Naive thymus-derived CD4-positive, alpha-beta T cell (primary cell): ENCODE measurements at places on chromosomes 11 and 22. TPM values are rescaled to one million over a fixed set of nuclear protein-coding genes. Genes with fewer than 3 reads are reported as not detected.

GRCh38 chr11:43818220-43818619, 62.4 kb upstream of the ALKBH3 start:
- DNase-seq = no peak

C11orf86 gene
- total RNA-seq = not detected in 2 replicates

DNA sequence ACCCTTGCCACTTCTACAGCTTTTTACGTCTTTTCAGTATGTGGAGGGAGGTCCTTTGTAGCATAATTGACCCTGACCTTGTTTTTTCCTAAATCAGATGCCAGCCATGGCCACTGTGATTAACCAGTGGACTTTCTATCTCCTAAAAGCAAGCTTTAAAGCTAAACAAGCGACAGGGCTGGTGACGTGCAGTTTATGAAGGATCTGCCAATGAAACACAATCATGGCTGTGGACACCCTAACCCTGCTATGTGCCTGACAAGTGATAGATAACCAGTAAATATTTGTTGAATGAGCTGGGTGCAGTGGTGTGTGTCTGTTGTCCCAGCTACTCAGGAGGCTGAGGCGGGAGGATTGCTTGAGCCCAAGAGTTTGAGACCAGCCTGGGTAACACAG, 64.2 kb downstream of the LIF start:
- DNase-seq = no peak

GRCh38 chr11:65486570-65487466, 12.0 kb upstream of the MALAT1 start:
- DNase-seq = no peak

CYB561A3 gene
- 40.4 and 44.1 TPM in 2 replicates for total RNA-seq

DNA sequence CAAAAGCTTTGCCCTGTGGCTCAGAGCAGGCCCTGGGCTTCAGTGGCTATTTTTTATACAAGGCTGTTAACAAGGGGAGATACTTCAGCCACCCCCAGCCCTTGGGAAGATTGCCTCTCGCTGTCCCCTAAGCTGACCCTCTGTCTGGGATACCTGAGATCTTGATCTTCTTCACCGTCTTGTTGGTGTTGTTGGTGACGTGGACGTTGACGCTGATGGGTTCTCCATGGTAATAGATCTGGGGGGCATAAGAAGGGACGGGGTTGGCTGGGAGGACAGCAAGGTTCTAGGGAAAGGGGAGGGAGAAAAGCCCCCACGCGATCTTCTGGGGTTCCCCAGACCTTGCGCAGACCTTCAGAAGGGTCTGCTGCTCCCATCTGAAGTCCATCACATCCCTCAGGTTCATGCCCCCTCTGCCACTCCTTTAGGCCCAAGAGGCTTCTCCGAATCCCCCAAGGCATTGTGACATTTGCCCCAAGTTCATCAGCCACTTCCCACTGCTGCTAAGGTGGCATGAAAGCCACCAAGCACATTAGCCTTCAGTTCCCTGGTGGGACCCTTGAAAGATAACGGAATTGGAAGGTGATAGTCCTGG, 36.7 kb downstream of the TPBGL start:
- no peak for DNase-seq

DNA sequence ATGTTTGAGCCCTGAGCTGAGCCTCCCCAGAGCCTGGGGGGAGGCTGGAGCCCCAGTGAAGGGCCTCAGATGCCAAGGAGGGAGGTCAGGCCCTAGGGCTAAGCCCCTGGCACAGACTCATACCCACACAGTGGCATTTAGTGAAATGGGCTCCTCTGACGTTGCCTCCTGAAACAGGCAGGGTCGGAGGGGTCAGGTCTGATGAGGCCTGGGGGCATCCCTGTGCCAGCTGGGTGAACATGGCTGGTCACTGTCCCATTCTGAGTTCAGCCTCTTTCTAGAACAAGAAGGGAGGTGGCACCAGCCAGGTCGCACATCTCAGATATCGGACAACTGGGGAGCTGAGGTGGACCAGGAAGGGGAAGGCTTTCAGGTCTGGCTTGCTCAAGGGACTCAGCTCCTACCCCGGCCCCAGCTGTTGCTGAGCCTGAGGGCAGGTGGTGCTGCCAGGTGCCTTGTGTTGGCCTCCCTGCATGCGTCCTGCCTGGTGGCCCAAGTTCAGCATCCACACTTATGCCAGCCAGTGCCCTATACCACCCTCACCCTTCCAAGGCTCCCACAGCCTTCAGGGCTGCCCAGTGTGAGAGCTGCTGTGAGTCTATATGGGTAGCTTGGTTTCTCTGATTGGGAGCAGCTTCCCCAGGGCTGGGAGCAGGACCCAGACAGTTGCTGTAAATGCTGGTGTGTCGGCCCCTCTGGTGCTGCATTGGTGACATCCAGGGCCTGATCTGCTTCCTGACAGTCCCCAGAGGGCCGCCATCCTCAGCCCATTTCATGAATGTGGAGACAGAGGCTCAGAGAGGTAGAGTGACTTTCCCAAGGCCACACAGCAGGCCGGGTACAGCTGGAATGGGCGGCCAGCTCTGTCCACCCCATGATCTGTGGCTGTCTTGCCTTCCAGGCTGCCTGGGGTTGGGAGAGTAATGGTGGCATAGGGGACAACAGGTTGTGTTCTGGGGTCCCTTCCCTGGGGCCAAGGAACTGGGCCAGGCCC, 32.8 kb upstream of the PPARA start:
- DNase-seq = no peak

DNA sequence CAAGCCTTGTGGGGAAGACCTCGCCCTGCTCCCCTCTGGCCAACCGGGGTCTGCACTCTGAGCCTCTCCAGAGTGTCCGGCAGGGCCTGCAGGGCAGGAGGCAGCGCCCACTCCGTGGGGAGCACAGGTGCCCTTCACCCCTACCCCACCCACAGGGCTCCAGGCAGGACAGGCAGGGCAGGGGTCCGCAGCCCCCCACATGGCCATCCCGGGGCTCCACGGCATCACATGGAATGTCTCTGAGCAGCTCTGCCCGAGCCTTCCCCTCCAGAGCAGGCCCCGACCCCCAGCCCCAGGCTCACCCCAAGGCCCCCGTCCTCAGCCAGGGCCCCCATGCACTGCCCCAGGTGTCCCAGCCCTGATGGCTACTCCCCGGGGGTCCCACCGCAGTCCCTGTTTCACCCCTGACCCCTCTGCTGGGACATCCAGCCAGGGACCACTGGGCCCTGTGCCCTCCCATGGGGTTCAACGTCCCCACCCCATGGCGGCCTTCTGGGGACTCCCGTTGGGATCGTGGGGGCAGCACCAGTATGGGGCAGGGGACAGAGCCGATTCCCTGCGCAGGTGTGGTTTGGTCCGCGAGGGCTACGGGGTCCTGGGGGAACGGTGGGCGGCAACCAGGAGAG, 77.7 kb downstream of the BRD1 start:
- no peak for DNase-seq

GRCh38 chr22:20565079-20565734, 57.8 kb downstream of the MED15 start:
- no peak for DNase-seq

- DNase-seq = no peak
Measured at GRCh38 chr11:127888386-127888785, 699.0 kb downstream of the ETS1 start.

GRCh38 chr11:36702330-36703054, 104.5 kb upstream of the RAG2 start:
- no peak for DNase-seq

GRCh38 chr11:22703040-22703439, 36.6 kb downstream of the GAS2 start:
- peak; percentile 21 for DNase-seq

KRTAP5-11 gene
- not detected in 2 replicates for total RNA-seq

DNA sequence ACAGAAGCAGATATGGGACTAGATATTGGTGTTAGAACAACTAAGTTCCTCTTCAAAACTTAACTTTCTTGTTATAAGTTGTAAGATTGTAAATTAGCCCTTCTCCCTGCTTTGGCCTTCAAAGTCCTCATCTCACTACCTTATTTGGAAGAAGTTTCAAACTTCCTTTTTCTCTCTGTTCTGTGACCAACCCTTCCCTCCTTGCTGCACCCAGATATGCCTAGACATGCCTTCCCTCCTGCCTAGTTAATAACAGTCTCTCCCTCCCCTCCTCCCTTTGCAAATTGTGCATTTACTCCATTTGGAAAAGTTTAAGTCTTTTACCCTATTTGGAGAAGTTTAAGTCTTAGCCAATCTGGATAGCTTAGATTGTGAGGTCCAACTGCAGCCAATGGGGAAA, 4.9 kb downstream of the OR52K2 start:
- no peak for DNase-seq

PRDM11 gene
- 1.9 and 2.2 TPM in 2 replicates for total RNA-seq

GRCh38 chr22:43377896-43378704, 33.7 kb upstream of the MPPED1 start:
- no peak for DNase-seq

SLN gene
- total RNA-seq = not detected in 2 replicates

PPP1CA gene
- total RNA-seq = 83.0 TPM

DNA sequence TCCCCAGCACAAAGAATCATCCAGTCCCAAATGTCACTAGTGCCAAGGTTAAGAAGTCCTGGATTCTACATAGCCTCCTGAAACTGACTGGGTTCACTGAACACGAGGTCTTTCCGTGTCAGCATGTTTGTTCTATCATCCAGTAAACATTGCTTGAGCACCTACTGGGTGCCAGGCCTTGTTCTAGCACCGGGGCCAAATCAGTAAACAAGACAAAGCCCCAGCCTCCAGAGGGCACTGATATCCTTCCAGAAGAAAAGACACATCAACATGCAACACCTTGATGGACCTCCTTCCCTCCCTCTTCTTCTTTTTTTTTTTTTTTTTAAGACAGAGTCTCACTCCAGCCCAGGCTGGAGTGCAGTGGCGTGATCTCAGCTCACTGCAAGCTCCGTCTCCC, 26.9 kb downstream of the TPST2 start:
- no peak for DNase-seq

SYT8 gene
- total RNA-seq = not detected

- no peak for DNase-seq
Measured at GRCh38 chr22:43432883-43433415, 21.1 kb downstream of the MPPED1 start.

GRCh38 chr22:46664301-46664855, 44.2 kb downstream of the GRAMD4 start:
- no peak for DNase-seq

ANO1 gene
- not detected for total RNA-seq

DNA sequence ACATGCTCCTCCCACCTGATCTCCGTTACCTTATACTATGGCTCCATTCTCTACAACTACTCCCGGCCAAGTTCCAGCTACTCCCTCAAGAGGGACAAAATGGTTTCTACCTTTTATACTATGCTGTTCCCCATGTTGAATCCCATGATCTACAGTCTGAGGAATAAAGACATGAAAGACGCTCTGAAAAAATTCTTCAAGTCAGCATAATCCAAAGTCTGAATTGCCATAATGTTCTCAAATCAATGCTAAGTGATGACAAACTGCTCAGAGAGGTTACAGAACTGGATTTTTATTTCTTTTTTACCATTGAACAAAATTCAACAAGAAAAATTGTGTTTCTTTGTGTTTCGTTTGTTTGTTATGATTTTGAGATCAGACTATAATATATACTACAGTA, 7.6 kb downstream of the OR9G4 start:
- DNase-seq = no peak

NUDT8 gene
- 9.0 and 10.4 TPM in 2 replicates for total RNA-seq

- DNase-seq = no peak
Measured at GRCh38 chr22:43627485-43628213, 184.5 kb downstream of the EFCAB6 start.

DNA sequence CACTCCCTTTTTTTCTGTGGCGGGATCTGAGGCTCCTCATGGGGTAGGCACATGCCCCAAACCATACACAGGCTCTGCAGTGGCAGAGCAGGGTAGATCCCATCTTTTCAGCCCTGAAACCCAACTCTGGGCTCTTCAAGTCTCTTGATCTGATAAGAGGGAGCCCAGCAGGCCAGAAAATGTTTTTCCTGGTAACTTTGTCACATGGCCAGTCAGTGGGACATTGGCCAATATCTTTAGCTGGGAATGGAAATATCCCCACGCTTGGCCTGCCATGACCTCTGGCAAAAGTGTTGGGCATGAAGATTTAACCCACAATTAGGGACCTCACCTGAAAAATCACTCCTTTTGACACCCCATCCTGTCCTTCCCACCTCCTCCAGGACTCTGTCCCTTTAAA, 8.1 kb downstream of the INPP5J start:
- DNase-seq = no peak

- no peak for DNase-seq
Measured at GRCh38 chr11:25927411-25927953, 404.4 kb upstream of the ANO3 start.

DNA sequence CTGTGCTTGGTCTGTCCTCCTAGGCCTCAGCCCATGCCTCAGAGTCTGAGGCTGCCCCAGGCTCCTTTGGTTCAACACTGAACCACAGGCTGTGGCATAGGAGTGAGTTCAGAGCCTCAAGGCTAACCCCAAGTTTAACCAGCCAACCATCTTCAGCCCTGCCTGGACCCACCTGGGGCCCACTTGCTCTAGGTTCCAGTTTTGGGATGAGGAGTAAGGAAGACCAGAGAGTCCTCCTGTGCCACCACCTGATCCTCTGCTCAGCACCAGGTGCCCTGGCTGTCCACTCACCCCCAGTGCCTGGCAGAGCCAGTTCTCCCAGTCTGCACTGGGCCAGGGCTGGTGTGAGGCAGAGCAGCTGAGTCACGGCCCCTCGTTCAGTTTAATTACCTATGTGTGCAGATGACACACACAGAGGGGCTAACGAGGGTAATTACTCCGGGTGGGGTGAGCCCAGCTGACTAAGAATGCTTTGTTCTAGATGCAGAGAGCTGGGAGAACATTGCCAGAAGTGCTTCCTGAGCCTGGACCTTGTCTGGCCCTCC, 12.0 kb upstream of the TMPRSS13 start:
- no peak for DNase-seq

GP1BB gene
- total RNA-seq = not detected

- no peak for DNase-seq
Measured at GRCh38 chr11:1238767-1239595, 16.1 kb downstream of the MUC5B start.

HBB gene
- not detected for total RNA-seq

DNA sequence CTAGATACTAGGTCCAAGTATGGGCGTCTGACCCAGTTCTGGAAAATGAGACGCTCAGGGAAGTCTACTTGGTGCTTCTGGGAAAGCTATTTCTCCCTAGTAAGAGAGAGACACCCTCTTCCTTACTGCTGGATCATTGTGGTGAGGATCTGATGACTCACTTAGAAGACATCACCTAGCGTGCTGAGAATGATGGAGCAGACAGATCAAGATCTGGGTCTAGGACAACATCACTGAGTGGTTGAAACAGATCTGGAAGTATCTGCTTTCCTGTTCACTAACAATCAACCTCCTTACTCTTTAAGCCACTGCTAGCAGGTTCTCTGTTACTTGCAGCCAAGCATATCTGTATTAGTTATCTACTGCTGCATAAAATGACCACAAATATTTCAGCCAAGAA, 38.3 kb upstream of the HMGXB4 start:
- no peak for DNase-seq

DNA sequence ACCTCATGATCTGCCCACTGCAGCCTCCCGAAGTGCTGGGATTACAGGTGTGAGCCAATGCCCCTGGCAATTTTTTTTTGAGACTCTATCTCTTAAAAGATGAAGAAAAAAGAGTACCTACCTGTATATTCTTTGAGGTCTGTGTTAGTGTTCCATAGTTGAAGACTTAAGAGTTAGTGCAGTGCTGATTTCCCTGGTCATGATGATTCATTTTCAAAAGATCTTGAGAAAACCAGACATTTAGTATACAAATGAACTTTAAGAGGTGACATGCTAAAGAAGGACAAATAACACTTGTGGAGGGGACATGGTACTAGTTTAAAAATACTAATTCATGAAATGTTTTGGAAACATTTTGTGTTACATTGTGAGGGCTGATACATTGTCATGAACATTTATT, 17.7 kb downstream of the CBL start:
- DNase-seq = no peak
